ENCODE measurements at places on chromosomes 3 and 15. TPM values are rescaled to one million over a fixed set of nuclear protein-coding genes. Genes with fewer than 3 reads are reported as not detected.

- H3K4me1 ChIP-seq = no peaks in the 10 kb centered on the region
- no peak overlapping the region for H3K4me3 ChIP-seq
- DNase-seq = no peak
- H3K36me3 ChIP-seq = no peaks in the 10 kb centered on the region
Observed at GRCh38 chr3:117526470-117527079, 817.0 kb downstream of the TUSC7 start.

DNA sequence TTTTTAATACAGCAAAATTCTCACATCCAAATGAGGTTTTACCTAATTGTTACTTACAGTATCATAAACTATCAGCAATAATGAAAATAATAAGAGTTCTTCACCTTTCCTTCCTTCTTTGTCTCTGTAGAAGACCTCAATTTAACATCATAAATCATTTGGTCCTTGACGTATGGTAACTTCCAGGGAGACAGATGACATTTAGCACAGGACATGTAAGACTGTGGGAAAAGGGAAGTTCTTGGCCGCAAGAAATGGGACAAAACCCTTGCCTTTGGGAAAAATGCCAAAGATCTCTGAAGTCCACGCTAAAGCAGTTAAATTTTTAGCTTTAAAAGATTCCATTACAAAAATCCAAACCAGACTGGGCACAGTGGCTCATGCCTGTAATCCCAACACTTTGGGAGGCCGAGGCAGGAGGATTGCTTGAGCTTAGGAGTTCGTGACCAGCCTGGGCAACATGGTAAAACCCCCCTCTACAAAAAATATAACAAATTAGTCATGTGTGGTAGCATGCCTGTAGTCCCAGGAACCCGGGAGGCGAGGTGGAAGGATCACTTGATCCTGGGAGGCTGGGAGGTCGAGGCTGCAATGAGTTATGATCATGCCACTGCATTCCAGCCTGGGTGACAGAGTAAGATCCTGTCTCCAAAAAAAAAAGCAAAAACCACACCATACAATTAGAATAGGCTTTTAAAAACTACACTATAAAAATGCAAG, 8.8 kb downstream of the PTPN9 start:
- H3K27me3 ChIP-seq = no peaks in the 10 kb centered on the region
- no peaks in the 10 kb centered on the region for H3K36me3 ChIP-seq
- H3K4me1 ChIP-seq = no peaks in the 10 kb centered on the region
- no peak for DNase-seq

GRCh38 chr3:188085584-188086560, 68.1 kb upstream of the LPP start:
- H3K36me3 ChIP-seq = no peaks in the 10 kb centered on the region
- H3K4me3 ChIP-seq = no peak overlapping the region
- H3K27me3 ChIP-seq = no peaks in the 10 kb centered on the region
- no peak for DNase-seq

- H3K27ac ChIP-seq = no peak overlapping the region
- DNase-seq = no peak
- H3K36me3 ChIP-seq = no peaks in the 10 kb centered on the region
- no peaks in the 10 kb centered on the region for H3K27me3 ChIP-seq
Observed at GRCh38 chr15:53457479-53457878, 302.0 kb downstream of the WDR72 start.

GRCh38 chr3:44966795-44967278, 9.1 kb downstream of the ZDHHC3 start:
- no peak overlapping the region for H3K4me3 ChIP-seq
- H3K4me1 ChIP-seq = peaks cover 4% of the 10 kb centered on the region
- H3K27me3 ChIP-seq = no peaks in the 10 kb centered on the region
- H3K36me3 ChIP-seq = no peaks in the 10 kb centered on the region
- H3K27ac ChIP-seq = no peak overlapping the region

DNA sequence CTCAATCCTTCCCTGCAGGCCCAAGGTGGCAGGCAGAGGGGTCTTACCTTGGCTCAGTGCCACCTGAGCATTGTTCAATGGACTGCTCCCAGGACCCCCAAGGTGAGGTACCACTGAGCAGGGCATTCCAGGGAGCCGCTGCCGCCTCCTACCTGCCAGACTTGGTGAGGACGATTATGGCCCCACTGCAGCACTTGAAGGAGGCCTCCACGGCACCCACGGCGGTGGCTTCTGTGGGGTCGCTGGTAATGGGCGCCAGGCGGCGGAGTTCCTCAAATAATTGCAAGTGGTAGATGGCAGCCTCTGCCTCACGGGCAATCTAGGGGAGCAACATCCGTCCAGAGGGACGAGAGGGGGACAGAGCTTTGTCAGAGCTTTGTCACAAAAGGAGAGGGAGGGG, 4.7 kb upstream of the GRAMD2A start:
- no peak overlapping the region for H3K27ac ChIP-seq
- H3K4me3 ChIP-seq = no peak overlapping the region
- H3K4me1 ChIP-seq = no peaks in the 10 kb centered on the region
- peak; percentile 43 for DNase-seq
- H3K27me3 ChIP-seq = no peaks in the 10 kb centered on the region

DNA sequence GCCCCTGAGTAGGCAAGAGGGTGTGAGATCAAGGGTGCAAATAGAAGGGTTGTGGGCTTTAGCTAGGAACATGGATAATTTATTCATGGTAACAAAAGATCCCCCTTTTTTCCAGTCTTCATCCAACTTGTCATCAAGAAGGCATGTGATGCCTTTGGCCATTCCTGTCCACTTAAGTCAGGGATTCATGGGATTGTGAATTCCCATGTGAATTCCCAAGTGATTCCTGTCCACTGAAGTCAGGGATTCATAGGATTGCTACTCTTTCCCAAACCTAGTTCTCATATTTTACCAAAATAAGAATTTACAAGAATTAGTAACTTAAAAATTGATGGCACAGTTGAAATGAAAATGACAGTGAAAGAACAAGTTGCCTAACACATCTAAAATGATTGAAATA, 40.8 kb downstream of the HMG20A start:
- DNase-seq = no peak
- no peak overlapping the region for H3K27ac ChIP-seq
- H3K4me1 ChIP-seq = peaks cover 8% of the 10 kb centered on the region
- peaks cover 13% of the 10 kb centered on the region for H3K36me3 ChIP-seq

DNA sequence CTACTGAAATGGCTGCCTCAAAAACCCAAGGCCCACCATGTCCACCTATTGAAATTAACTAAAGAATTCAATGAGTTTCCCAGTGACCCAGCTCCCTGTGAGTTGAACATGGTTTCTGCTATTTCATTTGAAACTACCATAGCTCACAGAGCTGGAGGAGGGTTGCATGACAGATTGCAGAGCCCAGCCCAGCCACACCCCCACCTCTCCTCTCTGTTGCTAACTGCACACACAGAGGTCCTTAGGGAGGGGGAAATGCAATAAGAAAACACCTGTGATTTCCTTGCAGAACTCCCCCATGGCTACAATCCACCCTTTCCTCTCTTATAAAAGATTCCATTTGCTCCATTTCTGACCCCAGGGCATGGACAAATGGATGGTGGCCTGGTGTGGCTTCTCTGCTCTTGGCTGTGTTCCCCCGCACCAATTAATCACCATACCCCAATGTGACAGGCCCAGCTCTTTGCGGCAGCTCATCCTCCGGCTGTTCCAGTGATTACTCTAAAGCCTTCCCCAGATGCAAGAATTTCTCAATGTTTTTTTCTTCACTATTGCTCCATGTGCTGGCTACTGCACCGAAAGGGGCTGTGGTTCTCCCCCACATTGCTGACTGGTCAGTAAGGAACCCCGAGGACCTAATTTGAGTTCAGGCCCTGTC, 208.4 kb upstream of the KBTBD8 start:
- no peaks in the 10 kb centered on the region for H3K27me3 ChIP-seq
- no peak overlapping the region for H3K27ac ChIP-seq
- no peaks in the 10 kb centered on the region for H3K36me3 ChIP-seq
- no peaks in the 10 kb centered on the region for H3K4me1 ChIP-seq
- peak; percentile 65 for DNase-seq
- no peak overlapping the region for H3K4me3 ChIP-seq

- no peak overlapping the region for H3K4me3 ChIP-seq
- no peaks in the 10 kb centered on the region for H3K27me3 ChIP-seq
- no peak for DNase-seq
- H3K27ac ChIP-seq = no peak overlapping the region
Observed at GRCh38 chr3:18223571-18223970, 201.6 kb downstream of the SATB1 start.

Gene IL20RB
- total RNA-seq = 0.79 TPM

Gene TMCO5A
- total RNA-seq = not detected

All from kidney (tissue), 22 donors.